ENCODE measurements at places on chromosomes 2 and 18.

GRCh38 chr18:72063001-72063400 lies 481.1 kb downstream of the CBLN2 start:
- DNase-seq, result no peak

DNA sequence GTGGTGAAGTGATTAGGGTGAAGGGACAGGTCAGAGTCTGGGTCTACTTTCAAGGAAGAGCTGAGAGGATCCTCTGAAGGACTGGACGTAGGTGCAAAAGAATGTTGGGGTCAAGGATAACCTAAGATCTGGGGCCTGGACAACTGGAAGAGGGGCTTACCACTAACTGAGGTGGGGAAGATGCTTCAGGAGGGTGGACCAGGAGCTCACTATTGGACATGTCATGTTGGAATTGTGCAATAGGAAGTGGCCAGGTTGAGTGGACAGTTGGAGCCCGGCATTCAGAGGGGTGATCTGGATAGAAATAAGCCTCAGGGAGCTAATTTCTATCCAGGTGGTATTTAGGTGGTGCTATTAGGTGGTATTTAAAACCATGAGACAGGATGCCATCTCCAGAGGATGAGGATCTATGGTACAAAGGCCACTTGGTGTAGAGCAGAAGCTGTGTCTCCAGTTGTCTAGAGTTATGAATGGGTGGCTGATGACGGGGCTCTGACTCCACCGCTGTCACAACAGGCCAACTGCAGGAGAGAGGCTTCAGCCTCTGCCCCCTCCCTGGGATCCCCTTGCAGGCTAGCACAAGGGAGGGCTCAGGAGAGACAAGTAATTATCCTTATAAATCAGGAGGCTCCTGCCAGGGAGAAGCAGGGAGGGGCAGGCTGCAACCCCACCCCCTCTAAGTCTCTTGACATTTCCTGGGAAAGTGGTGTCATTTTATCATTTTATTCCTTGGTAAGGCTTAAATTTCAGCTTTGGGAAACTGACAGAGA lies 158.0 kb downstream of the SMAD7 start:
- no peak for DNase-seq

DNA sequence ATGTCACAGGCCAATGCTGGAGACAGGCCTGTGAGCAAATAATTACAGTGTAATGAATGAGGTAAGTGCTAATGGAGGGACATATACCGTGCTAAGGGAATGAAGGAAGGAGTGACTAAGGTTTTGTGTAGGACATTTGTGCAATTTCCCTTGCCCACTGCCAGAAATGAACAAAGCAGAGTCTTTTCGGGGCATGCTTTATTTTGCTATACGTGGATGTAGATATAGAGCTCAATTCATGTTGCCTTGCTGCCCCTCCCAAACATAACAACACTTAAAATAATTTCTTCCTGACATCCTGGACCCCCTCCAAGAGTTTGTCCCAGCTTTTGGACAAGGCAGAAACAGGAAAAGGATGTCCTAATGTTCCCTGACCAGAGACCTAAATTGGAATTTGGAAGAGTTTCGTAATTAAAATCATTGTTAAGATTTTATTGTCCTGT lies 23.7 kb upstream of the CD28 start:
- peak; percentile 64 for DNase-seq

DNA sequence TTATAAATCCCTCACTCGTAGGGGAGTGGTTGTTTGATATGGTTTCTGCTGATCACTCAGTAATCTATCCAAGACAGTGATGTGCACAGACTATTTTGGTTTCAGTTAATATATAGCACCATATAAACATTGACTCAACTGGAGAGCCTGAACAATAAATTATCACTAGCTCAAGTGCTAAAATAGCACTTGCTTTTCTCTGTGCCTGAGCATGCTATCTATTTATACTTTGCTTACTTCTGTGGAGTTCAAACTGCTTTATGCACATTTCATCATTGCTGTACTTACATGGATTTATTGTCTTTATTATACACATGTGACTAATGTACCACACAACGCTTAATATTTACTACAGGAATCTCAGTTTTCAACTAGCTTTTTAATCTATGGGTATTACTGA lies 133.6 kb downstream of the BCL2 start:
- no peak for DNase-seq

GRCh38 chr2:196244966-196245365 lies 73.6 kb upstream of the STK17B start:
- no peak for DNase-seq

DNA sequence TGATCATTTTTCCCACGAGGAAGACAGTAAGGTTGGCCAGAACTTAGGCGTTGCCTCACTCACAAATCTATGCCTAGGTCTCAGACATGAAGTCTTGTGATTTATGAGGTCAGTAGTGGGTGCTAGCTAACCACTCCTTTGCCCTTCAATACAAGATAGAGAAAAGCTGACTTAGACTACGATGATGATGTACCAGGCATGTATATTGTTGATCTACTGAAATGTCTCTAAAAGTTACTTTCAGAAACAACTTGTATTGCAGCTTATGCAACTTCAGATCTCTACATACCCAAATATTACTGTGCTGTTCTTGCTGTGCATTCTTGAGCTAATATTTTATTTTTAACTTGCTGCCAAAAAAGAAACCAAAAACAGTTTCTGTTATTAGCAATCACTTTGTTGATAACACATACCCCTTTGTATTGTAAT lies 30.6 kb downstream of the MAPRE2 start:
- peak; percentile 72 for DNase-seq

DNA sequence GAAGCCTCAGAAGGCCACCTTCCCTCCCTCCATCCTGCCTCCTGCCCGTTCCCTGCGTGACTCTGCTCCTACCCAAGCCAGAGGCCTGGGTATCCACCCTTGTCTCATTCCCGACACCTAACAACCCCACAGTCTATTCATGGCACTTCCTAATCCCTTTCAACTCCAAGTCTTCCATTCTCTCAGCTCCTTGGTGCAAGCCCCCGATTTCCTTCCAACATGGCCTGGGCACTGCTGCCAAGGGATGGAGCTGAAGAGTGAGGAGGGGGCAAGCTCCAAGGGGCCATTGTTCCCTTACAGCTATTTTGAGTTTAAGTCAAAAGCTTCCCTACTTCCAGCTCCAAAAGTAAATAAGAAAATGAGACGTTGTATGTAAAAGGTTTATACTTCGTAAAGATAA lies 84.8 kb upstream of the ASB18 start:
- no peak for DNase-seq

- DNase-seq, result no peak
Measured at GRCh38 chr18:79693561-79694205, 14.1 kb downstream of the CTDP1 start.

DNA sequence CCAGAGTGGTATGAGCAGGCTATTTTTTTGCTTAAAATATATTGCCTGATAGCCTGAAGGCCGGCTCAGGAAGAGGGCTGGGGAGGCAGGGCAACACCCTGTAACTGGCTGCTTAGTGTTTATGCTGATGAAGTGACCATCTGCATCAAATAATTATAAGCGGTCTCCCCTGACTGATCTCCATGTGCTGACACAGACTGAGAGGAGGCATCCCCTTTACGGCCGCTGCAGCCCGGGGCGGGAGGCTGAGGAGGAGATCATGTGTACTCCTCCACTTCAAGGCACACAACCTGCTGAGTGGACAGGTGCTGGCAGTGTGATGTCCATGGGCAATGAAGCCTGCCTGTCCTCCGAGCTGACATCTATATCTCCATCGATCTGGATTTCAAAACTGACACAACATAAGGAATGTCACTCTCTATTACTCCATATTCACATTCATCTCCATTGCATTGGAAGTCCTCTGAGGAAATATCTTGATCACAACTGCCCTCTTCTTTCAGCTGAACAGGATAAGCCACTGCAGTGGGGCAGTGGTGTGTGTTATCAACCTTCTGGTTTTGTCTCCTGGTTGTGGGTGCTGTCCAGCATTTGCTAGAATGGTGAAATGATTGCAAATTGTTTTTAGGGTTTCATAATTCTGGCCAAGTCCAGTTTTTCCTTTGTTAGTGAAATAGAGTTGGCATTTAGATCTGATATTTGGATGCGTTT lies 143.5 kb downstream of the AQP4 start:
- no peak for DNase-seq

DNA sequence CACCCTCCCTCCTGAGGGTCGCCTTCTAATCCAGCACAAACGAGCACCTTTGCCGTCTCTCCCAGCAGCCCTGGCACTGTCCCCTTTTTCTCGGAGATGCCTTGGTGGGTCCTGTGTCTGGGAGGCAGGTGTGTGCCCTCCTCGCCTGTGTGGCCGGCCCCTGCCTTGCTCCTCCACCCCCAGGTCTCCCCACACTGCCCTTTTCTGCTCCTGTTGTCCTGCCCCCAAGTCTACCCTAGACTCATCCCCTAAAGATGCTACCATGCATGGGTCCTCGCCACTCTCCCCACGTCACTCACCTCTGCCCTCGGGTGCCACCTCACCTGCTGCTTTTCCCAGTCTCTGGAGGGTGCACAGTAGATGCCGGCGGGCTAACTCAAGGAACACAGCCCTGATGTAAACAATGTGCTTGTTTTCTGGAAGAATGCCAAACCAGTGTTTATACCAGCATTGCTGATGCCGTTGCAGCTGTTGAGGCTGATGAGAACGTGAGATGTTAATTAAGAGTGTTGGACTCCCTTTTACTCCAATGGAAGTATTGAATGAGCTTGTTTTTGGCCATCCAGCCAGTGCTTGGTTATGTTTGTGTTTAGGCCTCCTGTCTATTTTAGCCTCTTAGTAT lies 223.1 kb downstream of the AGAP1 start:
- no peak for DNase-seq

GRCh38 chr18:35703043-35703688 lies 121.6 kb downstream of the GALNT1 start:
- DNase-seq, result no peak

GRCh38 chr2:19868224-19868623 lies 33.6 kb downstream of the TTC32 start:
- no peak for DNase-seq

All from inflammatory macrophage treated with lipopolysaccharide for 4 hours (primary cell).